Karpas-422 (cell line): ENCODE measurements at places on chromosomes 5 and 9. TPM values are rescaled to one million over a fixed set of nuclear protein-coding genes. Genes with fewer than 3 reads are reported as not detected.

STOML2 gene
- total RNA-seq: 141 and 250 TPM in 2 replicates

DNA sequence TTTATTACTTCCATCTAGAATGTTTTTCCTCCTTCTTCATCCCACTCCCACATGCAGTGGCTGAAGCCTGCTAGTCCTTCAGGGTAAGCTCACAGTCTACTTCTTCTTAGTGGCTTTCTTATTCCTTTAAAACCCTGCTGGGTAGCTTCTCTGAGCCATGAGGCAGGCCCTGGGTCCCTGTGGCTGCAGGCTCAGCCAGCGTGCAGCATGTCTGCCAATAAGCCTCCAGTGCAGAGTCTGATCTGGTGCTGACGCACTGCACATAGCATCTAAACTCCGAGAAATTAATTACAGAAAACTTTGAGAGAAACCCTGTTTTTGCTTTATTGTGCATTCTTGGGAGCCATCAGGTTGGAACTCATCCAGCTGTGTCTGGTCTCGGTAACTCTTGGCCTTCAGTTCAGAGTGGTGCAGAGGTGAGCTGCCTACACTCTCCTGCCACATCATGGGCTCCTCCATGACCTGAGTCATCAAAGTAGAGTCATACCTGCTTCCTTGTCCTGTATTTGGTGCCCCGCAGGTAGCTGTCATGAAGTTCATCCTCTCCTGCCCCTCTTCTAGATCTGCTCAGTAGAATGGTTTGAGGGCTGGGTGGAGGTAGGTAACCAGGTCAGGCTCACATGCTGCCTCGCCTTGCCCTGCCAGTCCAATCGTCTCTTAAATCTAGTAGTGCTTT is 339.4 kb downstream of the KDM4C start:
- no peak overlapping the region for H3K27ac ChIP-seq
- no peaks in the 10 kb centered on the region; the same call in 1 of the 2 replicates for H3K4me1 ChIP-seq
- no peaks in the 10 kb centered on the region for H3K27me3 ChIP-seq
- no peak overlapping the region for H3K4me3 ChIP-seq
- H3K36me3 ChIP-seq: no peaks in the 10 kb centered on the region

GRCh38 chr9:124849801-124850200 is 3.5 kb upstream of the WDR38 start:
- H3K27ac ChIP-seq: no peak overlapping the region
- peak; percentile 27 for DNase-seq
- H3K36me3 ChIP-seq: no peaks in the 10 kb centered on the region
- H3K4me1 ChIP-seq: peaks cover 9% of the 10 kb centered on the region

GRCh38 chr5:122693963-122694362 is 80.9 kb upstream of the SNX2 start:
- no peaks in the 10 kb centered on the region for H3K27me3 ChIP-seq
- H3K4me3 ChIP-seq: no peak overlapping the region
- H3K4me1 ChIP-seq: no peaks in the 10 kb centered on the region
- DNase-seq: no peak
- no peaks in the 10 kb centered on the region for H3K36me3 ChIP-seq

DNA sequence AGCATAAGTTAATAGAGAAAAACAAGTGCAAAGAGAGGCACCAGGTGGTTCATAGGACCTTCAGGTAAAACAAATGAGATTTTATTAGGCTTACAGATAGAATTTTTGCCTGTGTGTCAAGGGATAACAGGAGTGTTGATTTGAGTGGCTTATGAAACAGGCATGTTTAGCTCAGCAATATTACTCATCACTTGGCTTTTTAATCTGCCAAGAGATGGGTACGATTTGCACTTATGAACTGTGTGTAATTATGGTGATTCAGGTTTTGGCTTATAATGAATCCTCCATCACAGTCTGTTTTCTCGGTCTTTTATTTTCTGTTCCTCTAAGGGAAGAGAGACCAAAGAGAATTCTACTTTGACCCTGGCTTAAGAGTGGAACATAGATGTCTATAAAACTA is 199.3 kb downstream of the DMRTA1 start:
- H3K27me3 ChIP-seq: no peaks in the 10 kb centered on the region
- H3K4me3 ChIP-seq: no peak overlapping the region
- DNase-seq: no peak
- no peaks in the 10 kb centered on the region for H3K4me1 ChIP-seq

- H3K4me3 ChIP-seq: no peak overlapping the region
- H3K36me3 ChIP-seq: no peaks in the 10 kb centered on the region
- peak overlapping the region; percentile 11; the same call in 1 of the 2 replicates for H3K27ac ChIP-seq
- H3K4me1 ChIP-seq: peaks cover 73% of the 10 kb centered on the region
- no peaks in the 10 kb centered on the region for H3K27me3 ChIP-seq
Measured at GRCh38 chr5:133930813-133931090, 37.7 kb downstream of the C5orf15 start.

DNA sequence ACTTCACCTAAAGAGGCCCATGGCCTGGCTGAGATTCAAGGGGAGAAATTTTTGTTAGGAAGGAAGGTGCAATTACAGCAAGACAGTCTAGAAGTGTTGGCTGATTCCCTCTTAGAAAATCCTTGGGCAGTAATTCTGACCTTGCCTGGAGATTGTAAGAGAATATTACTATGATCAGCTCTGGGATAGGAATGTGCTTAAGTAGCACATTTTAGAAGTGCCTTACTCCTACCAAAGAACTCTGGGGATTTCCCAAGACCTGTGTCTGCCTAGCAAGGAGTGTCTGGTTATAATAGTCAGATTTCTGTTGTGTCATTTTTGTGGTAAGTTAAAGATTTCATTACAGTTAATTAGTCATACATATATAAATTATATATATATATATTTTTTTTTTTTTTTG is 52.3 kb downstream of the NLN start:
- no peak overlapping the region for H3K4me3 ChIP-seq
- H3K4me1 ChIP-seq: no peaks in the 10 kb centered on the region
